ENCODE measurements at places on chromosomes 16 and 17. TPM values are rescaled to one million over a fixed set of nuclear protein-coding genes. Genes with fewer than 3 reads are reported as not detected.

Gene ANKS4B
- not detected for total RNA-seq

Gene TCAP
- 2.2 TPM for total RNA-seq

Gene PRAC2
- not detected for total RNA-seq

- no peak for DNase-seq
- no peak overlapping the region for H3K4me3 ChIP-seq
- H3K27ac ChIP-seq, result no peak overlapping the region
- no peaks in the 10 kb centered on the region for H3K36me3 ChIP-seq
- peaks cover 6% of the 10 kb centered on the region for H3K4me1 ChIP-seq
- H3K27me3 ChIP-seq, result no peaks in the 10 kb centered on the region
These were observed 3.0 kb downstream of the FMNL1 start for GRCh38 chr17:45224671-45225050.

DNA sequence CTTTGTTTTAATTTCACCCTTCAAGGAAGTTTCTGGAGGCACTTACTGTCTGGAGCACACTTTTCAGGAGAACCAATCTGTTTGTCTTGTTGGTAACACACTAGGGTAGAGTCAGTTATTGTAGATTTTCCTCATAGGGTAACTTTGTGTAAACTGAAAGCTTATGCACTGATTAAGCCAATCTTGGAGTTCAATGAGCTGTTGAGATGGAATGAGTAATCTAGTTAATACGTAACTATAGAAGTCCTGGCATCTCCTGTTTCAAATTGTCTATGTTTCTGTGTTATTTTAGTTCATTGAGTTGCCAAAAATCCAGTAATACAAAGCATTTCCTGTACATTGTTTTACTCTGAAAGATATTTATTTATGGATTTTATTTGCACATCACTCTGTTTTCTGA, 111.6 kb upstream of the HAS3 start:
- no peaks in the 10 kb centered on the region for H3K27me3 ChIP-seq
- H3K27ac ChIP-seq, result no peak overlapping the region
- H3K36me3 ChIP-seq, result no peaks in the 10 kb centered on the region
- no peak overlapping the region for H3K4me3 ChIP-seq
- no peaks in the 10 kb centered on the region for H3K4me1 ChIP-seq

DNA sequence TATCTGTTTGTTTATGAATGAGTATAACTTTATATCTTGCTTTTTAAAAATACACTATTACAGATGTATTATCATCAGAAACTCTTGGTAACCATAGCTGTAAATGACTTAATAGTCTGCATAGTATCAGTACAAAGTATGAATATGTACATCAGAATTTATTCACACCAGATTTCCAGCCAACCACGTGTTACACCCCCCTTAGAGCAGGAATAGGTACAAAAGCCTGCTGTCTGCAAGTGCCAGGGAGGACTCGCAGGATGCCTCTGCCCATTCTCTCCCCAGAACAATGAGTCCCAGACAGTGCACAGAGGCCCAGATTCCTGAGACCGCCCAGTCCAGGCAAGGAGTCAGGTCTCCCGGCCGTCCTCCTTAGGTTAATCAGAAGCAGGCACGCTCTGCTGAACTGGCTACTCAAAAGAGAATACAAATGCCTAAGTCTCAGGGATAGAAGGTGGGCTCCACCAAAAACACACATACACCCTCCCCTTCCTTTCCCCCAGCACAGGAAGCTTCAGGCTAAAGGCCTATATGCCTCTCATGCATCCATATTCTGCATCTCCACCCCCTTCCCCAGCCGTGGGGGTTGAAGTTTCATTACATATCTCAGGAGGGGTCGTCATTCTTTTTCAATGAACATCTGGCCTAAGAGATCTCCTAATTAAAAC, 159.1 kb upstream of the CDH11 start:
- no peak overlapping the region for H3K4me3 ChIP-seq
- no peak overlapping the region for H3K27ac ChIP-seq
- no peaks in the 10 kb centered on the region for H3K36me3 ChIP-seq
- H3K27me3 ChIP-seq, result no peaks in the 10 kb centered on the region
- no peak for DNase-seq
- no peaks in the 10 kb centered on the region for H3K4me1 ChIP-seq

GRCh38 chr17:77677211-77677610, 281.3 kb upstream of the TNRC6C start:
- no peak for DNase-seq
- no peak overlapping the region for H3K27ac ChIP-seq
- H3K27me3 ChIP-seq, result no peaks in the 10 kb centered on the region
- H3K4me1 ChIP-seq, result no peaks in the 10 kb centered on the region

- DNase-seq, result no peak
- H3K4me3 ChIP-seq, result peak overlapping the region; percentile 81
- H3K27ac ChIP-seq, result peak overlapping the region; percentile 82
- no peaks in the 10 kb centered on the region for H3K27me3 ChIP-seq
- peaks cover 4% of the 10 kb centered on the region for H3K4me1 ChIP-seq
These were observed 1.0 kb downstream of the MCRIP1 start for GRCh38 chr17:81831957-81832607.

GRCh38 chr16:11306381-11306780, 25.3 kb upstream of the PRM1 start:
- H3K27ac ChIP-seq, result no peak overlapping the region
- H3K36me3 ChIP-seq, result no peaks in the 10 kb centered on the region
- no peaks in the 10 kb centered on the region for H3K4me1 ChIP-seq
- H3K4me3 ChIP-seq, result no peak overlapping the region
- DNase-seq, result no peak

DNA sequence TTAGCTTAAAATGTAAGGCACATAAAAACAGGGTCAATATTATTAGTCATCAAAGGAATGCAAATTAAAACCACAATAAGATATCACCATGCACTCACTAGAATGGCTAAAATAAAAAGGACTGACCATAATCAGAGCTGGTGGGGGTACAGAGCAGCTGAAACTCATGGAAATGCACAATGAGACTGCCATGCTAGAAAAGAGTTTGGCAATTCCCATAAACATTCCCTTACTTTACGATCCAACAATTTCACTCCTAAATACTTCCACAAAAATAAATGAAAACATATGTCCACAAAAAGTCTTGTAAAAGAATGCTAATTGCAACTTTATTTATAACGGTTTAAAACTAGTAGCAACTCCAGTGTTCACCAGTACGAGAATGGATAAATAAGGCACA, 36.1 kb upstream of the ERCC4 start:
- no peaks in the 10 kb centered on the region for H3K27me3 ChIP-seq
- no peaks in the 10 kb centered on the region for H3K36me3 ChIP-seq
- H3K4me1 ChIP-seq, result no peaks in the 10 kb centered on the region
- no peak overlapping the region for H3K27ac ChIP-seq
- no peak overlapping the region for H3K4me3 ChIP-seq

DNA sequence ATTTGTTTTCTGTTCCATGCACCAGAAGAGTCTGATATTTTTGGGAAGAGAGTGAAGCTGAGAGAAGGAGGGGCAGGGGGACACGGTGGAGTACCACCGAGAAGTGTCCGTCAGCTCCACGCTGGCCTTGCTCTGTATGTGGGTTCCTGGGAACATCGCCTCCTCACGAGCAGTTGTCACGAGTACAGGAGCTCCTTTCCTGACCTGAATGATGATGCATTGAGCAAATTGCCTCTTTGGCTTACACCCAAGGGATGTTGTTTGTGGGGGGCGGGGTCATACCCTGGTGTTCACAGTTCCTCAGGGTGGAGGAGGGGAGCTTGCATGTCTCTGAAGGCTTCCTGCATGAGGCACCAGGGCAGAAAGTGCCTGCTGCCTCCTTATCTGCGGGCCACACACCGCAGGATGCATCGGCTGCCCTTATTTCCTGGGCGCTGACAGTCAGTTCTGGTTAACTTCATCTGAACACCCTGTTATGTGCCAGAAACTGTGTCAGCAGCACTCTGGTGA, 36.2 kb downstream of the RGS9 start:
- H3K4me1 ChIP-seq, result no peaks in the 10 kb centered on the region
- H3K36me3 ChIP-seq, result no peaks in the 10 kb centered on the region
- no peak overlapping the region for H3K4me3 ChIP-seq

DNA sequence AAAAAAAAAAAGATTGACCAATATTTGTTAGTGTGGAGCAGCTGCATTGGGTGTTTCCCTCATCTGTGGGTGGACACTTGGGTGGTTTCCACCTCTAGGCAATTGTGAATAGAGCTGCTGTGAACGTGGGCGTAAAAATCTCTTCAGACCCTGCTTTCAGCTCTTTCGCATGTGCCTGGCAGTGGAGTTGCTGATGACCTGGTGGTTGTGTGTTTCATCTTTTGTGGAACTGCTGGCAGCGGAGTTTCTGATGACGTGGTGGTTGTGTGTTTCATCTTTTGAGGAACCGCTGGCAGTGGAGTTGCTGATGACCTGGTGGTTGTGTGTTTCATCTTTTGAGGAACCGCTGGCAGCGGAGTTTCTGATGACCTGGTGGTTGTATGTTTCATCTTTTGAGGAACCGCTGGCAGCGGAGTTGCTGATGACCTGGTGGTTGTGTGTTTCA, 21.4 kb downstream of the ZC3H18 start:
- H3K4me1 ChIP-seq, result no peaks in the 10 kb centered on the region
- H3K27ac ChIP-seq, result no peak overlapping the region
- H3K27me3 ChIP-seq, result no peaks in the 10 kb centered on the region
- H3K4me3 ChIP-seq, result no peak overlapping the region

GRCh38 chr16:69721441-69721957, 4.9 kb downstream of the NQO1 start:
- H3K4me3 ChIP-seq, result no peak overlapping the region
- H3K36me3 ChIP-seq, result no peaks in the 10 kb centered on the region
- no peak overlapping the region for H3K27ac ChIP-seq
- H3K27me3 ChIP-seq, result no peaks in the 10 kb centered on the region

- H3K36me3 ChIP-seq, result no peaks in the 10 kb centered on the region
- no peak for DNase-seq
- no peak overlapping the region for H3K27ac ChIP-seq
- no peaks in the 10 kb centered on the region for H3K4me1 ChIP-seq
These were observed 2.5 kb upstream of the HS3ST3B1 start for GRCh38 chr17:14298221-14298946.

DNA sequence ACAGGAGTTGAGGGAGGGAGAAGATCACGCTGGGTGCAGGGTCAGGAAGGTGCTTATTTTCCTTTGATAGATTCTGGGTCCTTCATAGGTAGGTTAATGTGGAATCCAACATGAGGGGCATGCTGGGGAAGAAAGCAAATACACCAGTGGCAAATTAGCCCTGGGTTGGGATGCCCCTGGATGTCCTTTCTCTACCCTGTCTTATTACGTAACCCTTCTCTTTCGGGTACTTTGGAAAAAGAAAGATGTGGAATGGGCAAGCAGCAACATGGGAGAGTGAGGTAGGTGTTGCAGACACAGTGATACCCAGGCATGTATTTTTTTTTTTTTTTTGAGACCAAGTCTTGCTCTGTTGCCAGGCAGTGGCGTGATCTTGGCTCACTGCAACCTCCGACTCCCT, 9.1 kb downstream of the SLC7A6 start:
- DNase-seq, result no peak
- H3K4me3 ChIP-seq, result no peak overlapping the region
- H3K36me3 ChIP-seq, result no peaks in the 10 kb centered on the region
- H3K4me1 ChIP-seq, result no peaks in the 10 kb centered on the region
- no peak overlapping the region for H3K27ac ChIP-seq
- H3K27me3 ChIP-seq, result no peaks in the 10 kb centered on the region

DNA sequence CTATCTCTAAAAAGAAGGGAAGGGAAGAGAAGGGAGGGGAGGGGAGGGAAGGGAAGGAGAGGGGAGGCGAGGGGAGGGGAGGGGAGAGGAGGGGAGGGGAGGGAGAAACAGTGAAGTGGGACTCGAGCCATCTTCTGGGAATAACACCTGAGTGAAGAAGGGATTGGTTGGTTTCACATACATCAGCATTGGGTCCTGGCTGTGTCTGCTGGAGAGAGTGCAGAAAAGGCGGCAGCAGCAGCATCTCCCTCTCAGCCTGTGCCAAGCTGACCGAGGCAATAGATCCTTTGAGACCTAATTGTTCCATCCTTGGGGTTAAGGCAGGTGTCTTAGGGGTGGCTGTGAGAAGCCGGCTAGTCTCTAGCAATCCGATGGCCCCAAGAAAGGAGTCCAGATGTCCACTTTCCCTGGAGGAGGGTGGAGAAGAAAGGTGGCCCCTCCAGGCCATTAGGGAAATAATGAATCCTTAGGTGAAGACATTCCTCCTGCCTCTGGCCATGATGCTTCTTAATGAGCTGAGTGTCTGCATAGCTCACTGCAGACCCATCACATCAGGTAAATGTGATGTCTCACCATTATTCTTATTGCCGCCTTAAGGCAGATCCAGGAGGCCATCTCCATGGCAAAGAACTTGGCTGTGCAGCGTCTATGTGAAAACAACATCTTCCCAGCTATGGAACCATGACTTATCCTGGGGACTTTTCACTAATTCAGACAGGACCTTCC, 71.6 kb downstream of the WIPI1 start:
- no peak overlapping the region for H3K4me3 ChIP-seq
- no peaks in the 10 kb centered on the region for H3K36me3 ChIP-seq
- no peaks in the 10 kb centered on the region for H3K27me3 ChIP-seq

DNA sequence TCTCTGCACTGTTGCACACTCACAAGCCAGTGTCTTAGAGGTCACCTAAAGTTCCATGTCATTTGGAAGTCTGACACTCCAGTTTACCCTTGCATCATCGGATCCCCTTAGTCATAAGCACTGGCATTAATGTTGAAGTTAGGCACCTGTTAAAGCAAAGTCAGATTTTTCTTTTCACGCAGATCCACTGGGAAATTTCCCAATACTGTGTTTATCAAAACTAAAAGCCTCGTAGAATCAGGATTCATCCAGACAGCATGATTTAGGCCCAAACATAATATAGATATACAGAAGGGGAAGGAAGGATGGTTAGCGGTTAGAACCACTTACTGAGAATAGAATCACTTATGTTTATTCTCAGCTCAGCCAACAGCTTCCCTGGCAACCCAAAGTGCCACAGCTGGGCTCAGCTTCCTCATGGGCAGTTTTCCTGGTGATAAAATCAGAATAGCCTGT, 30.1 kb upstream of the HAPSTR1 start:
- H3K27ac ChIP-seq, result peak overlapping the region; percentile 44
- no peaks in the 10 kb centered on the region for H3K36me3 ChIP-seq
- H3K4me3 ChIP-seq, result no peak overlapping the region
- no peaks in the 10 kb centered on the region for H3K4me1 ChIP-seq

DNA sequence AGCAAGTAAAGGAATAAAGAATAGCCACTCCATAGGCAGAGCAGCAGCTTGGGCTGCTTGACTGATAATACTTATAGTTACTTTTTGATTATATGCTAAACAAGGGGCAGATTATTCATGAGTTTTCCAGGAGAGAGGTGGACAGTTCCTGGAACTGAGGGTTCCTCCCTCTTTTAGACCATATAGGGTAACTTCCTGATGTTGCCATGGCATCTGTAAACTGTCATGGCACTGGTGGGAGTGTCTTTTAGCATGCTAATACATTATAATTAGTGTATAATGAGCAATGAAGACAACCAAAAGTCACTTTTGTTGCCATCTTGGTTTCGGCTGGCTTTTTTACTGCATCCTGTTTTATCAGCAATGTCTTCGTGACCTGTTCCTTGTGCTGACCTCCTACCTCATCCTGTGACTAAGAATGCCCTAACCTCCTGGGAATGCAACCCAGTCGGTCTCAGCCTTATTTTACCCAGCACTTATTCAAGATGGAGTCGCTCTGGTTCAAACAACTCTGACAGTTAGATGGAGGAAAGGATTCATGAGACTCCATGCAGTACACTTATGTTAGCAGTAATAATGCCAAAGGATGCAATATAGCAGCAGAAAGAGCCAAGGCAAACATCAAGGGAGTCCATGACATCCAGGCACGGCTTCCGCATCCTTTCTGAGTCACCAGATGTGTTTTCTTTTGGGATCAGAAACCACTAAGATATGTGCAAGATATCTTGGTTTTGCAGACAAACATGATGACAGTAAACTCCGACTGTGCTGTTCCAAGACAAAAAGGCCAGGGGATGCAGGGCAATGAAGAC, 55.8 kb upstream of the B4GALNT2 start:
- DNase-seq, result no peak
- H3K27me3 ChIP-seq, result no peaks in the 10 kb centered on the region
- H3K27ac ChIP-seq, result no peak overlapping the region
- no peaks in the 10 kb centered on the region for H3K36me3 ChIP-seq
- H3K4me3 ChIP-seq, result no peak overlapping the region
